ENCODE measurements at places on chromosomes 2 and 18.

- DNase-seq = no peak
Observed at GRCh38 chr2:54665436-54665856, 58.0 kb upstream of the EML6 start.

DNA sequence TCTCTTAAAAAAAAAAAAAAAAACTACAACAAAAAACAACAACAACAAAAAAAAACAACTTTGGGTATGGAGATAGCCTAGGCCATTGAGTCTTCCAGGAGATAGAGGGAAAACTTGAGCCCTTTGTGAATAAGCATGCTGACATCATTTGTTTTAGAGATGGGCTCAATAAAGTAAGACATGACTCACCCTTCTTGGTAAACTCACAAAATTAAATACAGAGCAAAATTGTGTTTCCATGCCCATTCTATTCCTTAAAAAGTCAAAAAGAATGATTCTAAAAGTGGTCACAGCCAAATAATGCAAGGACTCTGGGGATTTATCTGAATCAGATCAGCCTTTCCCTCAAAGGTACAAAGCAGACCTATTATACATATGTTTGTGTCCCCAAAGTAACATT is 117.4 kb downstream of the ETAA1 start:
- DNase-seq = no peak

GRCh38 chr2:235560345-235560744 is 66.5 kb downstream of the AGAP1 start:
- no peak for DNase-seq

- no peak for DNase-seq
Observed at GRCh38 chr18:3450012-3450798, at the start of gene TGIF1. TSS of gene TGIF1 (plus strand) at chr18:3450172. CDS start at chr18:3450490, 318 bp downstream.

DNA sequence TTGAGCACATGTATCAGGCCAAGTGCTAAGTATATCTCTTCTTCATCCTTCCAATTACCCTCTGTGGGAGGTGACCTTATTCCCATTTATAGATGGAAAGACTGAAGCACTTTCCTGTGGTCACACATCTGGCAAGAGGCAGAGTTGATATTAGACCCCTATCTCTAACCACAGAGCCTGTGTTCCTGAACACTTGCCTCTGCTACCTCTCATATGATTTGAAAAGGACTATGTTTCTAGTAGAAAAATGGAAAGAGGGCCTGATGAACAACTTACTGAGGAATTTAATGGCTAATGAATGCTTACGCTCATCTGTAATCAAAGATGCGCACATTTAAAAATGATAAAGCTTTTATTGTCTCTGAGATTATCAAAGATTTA is 46.2 kb upstream of the DYNC2LI1 start:
- DNase-seq = no peak

DNA sequence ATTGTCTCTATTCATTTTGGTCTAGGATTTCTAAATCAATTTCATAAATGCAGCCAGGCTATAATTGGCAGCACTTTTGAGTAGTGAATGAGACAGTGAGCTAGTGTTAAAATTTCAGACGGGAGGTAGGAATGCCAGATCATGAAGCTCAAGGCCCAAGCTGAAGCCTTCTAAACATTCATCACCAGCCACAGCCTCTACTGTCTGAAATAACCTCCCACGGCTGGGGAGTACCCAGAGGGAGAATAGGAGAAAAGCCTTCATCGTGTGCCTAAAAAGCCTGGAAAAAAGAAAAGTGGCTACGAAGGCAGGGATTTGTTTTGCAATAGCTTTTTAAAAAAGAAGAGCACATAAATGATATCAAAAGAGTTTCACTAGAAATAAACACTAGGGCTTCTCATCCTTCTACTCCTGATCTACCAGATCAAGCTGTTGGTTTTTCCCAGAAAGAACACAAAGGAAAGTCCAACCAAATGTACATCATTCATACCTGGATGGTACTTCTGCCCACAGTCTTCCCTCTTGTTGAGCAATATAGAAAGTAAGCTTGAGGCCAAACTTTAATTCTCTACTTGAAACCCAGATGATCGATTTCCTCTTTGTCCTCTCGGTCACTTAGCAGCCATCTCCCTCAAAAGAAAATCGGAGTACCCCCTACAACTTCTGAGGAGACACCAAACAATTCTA is 48.1 kb upstream of the SLC39A10 start:
- no peak for DNase-seq

All from SK-N-MC (cell line).